NCI-H2081 (cell line): ENCODE measurements at places on chromosomes 13 and 19.

DNA sequence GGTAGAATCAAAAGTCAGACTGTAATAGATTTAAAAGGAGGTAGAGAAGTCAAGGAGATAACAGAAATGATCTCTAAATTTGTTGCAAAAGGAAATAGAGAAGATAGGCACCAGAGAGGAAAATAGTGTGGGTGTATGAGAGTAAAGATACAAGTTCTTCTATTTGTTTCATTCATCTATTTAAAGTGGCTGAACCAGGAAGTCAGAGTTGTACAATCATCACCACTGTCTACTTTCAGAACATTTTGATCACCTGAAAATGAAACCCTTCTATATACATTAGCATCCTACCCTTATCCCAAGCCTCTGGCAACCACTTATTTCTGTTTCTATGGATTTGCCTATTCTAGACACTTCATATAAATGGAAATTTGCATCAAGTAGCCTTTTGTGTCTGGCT, 36.7 kb downstream of the INTS6 start:
- DNase-seq, result no peak

GRCh38 chr13:94414708-94415107, 64.8 kb downstream of the DCT start:
- peak; percentile 68 for DNase-seq

DNA sequence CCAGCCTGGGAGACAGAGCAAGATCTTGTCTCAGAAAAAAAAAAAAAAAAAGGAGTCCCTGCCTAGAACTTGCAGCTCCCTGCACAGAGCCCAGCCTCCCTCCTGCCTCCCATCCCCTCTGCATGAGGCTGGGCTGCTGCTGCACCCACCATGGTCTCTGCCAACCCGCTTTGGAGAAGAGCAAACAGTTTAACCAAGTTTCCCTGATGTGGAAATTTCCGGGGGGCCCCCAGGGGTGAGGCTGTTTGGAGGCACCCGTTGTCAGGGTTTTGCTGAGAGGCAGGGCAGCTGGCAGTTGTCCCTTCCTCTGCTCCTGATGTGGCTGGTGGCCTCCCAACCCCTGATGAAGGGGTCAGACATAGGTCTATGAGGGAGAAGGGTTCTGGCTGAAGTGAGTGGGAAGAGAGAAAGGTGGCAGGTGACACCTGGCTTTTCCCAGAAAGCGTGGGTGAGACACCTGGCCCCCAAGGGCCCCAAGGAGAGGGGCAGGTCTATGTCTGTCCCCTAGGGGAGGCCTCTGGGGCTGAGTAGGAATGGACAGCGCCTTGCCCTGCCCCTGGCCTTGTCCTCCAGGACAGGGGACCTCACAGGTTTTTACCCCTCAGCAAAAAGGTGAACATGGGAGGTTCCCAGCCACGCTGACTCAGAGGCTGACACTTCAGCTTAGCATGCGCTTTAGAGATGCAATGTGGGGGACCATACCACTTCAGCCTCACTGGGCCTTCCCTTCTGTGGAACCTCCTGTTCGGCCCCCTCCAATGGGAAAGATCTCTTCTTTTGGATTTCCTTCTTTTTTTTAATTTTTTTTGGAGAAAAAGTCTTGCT, 5.5 kb downstream of the LRP3 start:
- no peak for DNase-seq

DNA sequence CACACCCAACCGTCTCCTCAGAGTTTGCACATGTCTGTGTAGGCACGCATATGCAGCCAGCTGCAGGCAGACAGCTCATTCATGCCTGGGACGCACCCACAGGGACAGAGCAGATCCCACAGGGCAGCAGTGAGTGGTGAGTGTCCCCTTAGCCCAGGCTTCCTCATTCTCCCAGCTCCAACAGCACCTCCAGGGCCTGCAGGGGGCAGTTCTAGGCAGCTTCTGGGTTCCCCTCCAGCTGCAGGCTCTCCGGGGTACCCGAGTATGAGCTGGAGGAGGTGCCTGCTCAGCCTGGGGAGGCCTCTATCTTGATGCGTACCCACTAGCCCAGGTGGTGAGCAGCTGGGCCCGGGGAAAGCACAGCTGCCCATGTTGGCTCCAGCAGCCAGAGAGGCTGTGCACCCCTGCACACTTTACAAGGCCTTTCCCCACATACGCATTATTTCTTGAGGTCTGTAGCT, 1.3 kb upstream of the SHANK1 start:
- no peak for DNase-seq

DNA sequence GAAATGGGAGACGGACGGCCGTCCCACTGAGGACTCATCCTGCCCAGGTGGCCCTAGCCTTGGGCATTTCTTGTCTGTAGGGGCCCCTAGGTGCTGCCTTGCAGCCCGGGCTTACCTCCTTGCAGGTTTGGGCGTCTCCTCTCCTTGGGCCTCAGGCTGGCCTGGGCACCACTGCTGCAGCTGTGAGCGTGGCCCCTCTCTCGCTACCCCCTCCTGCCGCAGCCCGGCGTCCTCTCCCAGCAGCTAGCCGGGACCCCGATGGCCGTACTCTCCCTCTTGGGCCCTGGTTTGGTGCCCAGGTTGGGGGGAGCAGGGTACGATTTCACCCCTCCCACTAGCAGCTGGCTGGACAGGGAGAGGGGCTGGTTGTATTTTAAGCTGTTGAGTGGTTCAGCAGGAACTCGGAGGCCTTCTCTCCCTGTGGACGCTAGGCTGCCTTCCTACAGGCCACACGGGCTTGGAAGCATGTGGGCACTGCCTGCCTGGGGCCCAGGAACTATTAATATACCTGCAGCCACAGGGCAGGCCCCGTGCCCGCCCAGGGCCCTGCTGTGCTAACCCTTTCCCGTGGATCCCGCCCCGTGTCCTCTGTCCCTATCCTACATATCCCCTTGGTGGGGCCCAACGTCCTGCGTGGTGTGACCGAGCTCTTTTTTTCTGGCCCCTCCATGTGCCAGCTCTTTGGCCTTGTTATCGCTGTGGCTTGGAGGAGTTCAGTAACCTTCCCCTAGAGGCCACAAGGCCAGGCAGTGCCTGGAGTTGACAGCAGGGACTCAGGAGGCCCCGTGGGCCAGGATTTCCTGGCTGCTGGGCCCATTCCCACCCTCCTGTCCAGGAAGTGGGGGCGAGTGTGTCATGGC, 11.7 kb downstream of the NDUFB7 start:
- DNase-seq, result no peak

GRCh38 chr13:32902874-32903273, 113.3 kb upstream of the KL start:
- no peak for DNase-seq

- no peak for DNase-seq
Observed at GRCh38 chr19:3324405-3324856, 42.0 kb upstream of the NFIC start.
